HS-27A (cell line): ENCODE measurements at places on chromosomes 1 and 21.

DNA sequence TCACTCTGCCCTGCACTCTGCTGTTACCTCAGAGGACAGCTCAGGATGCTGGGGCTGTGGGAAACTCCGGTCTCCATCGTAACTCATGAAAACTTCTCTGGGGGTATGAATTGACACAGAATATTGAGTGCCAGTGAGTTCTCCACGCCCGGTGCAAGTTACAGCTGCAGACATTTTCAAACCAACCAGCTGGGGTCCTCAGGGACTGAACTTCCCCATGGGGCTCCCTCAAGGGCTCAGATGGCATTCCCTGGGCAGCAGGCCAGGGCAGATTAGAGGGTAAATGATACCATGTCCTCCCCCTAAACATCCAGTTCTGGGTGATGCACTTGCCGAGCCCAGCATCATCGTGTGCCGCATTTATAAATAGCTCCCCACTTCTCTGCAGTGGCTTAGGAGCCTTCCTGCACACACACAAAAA lies 27.8 kb upstream of the CCSAP start:
- DNase-seq = no peak

- DNase-seq = no peak
These were observed 20.9 kb downstream of the PDXK start for GRCh38 chr21:43739621-43740435.

DNA sequence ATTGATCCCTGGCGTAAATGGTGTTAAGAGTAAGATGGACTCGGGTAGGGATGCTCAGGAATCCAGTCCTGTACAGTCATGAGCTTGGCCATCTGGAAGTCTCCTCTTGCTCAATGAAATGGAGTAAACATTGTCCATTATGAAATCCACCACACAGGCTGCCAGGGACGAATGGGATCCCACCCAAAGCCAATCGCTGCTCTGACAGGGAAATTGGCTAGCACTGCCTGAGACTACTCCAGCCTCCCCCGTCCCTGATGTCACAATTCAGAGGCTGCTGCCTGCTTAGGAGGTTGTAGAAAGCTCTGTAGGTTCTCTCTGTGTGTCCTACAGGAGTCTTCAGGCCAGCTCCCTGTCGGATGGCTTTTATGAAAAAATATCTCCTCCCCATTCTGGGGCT lies at the start of gene HSD11B1:
HSD11B1 (plus strand) TSS at position 263 of the 400 bp plus-strand sequence; CDS start at position 360, 97 bp downstream.
- no peak for DNase-seq

- DNase-seq = no peak
These were observed 434.0 kb downstream of the PLA2G4A start for GRCh38 chr1:187262731-187263130.
